ENCODE measurements at places on chromosomes 2 and 18.

- no peak for DNase-seq
Observed at GRCh38 chr2:219681694-219682300, 54.4 kb downstream of the SLC4A3 start.

GRCh38 chr18:72539901-72540300, 4.2 kb downstream of the CBLN2 start:
- DNase-seq = no peak

- DNase-seq = no peak
Observed at GRCh38 chr2:18276583-18277075, 283.8 kb downstream of the RDH14 start.

DNA sequence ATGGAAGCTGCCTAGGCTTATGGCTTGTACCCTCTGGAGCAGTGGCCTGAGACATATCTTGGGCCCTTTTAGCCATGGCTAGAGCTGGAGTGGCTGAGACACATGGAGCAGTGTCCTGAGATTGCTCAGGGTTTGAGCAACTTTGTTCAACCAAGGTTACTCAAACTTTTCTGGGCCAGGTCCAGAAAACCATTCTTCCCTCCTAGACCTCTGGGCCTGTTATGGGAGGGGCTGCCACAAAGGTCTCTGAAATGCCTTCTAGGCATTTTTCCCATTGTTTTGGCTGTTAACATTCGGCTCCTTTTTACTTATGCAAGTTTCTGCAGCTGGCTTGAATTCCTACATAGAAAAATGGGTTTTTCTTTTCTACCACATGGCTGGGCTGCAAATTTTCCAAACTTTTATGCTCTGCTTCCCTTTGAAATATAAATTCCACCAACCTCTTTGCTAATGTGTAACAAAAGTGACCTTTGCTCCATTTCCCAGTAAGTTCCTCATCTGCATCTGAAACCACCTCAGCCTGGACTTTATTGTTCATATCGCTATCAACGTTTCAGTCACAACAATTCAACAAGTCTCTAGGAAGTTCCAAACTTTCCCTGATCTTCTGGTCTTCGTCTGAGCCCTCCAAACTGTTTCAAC, 84.9 kb upstream of the MAP4K3 start:
- DNase-seq = no peak

DNA sequence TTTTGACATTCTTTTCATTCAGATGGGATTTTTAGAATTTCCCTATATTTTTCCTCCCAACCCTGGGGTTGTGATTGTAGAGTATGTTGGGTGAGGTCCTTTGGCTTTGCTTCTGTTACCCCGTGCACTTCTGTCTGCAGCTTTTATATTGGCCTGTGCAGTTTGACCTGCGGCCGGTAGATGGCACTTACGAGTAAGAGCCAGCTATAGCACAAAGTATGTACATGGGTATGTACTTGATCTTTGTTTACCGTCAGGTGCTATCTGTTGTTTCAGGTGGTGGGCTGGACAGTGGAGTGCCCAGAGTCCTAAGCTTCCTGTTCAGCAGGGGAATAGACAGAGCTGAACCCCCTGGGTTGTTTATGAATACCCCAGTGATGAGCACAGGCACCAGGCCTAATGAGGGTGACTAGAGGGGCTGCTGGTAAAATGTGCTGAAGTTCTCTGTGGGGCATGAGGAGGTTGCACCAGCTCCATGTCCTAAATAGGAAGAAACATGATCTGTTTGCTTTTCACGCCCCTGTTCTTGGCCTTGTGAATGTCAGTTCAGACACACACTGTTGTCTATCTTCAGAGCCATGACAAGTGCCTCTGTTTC, 58.9 kb upstream of the THUMPD2 start:
- DNase-seq = no peak

GRCh38 chr2:30511122-30512083, 64.4 kb downstream of the LCLAT1 start:
- no peak for DNase-seq

DNA sequence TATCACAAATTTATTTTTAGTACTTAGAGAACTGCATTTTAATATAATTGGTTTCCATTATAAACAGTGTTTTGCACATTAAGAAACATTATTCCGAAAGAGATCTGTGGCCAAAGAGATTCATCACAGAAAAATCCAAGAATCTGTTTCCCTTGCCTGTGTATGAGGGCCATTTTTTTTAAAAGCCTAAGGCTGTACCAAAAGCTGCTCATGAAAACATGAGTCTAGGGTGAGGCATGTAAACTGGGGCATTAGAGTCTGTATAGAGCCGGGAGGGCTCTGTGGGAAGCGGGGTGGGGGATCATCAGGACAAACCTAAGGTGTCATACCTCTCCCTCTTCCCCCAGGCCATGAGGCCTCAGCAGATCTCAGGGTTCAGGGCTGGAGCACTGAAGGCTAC, 223.8 kb downstream of the FBXO15 start:
- DNase-seq = no peak

DNA sequence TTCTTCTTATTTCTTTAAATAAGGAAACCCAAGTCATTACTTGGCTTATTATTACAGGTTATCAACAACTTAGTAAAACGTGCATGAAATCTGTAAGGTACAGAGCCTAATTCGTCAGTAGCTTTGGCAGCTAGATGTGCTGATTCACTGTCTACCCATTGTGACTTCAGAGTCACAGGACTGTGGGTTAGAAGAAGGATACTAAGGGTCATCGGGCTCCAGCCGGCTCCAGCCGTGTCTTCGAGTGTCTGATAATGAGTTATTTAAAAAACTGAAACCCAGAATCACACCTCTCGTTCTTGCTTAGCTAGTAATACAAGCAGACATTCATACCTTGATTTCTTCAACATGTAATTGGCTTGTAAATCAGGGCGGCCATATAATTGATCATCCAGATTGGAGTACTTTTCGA, 170.5 kb downstream of the FMNL2 start:
- no peak for DNase-seq

GRCh38 chr2:168312036-168312822, 64.8 kb upstream of the STK39 start:
- no peak for DNase-seq

- DNase-seq = no peak
Observed at GRCh38 chr18:8301427-8302172, 307.6 kb upstream of the RAB12 start.

DNA sequence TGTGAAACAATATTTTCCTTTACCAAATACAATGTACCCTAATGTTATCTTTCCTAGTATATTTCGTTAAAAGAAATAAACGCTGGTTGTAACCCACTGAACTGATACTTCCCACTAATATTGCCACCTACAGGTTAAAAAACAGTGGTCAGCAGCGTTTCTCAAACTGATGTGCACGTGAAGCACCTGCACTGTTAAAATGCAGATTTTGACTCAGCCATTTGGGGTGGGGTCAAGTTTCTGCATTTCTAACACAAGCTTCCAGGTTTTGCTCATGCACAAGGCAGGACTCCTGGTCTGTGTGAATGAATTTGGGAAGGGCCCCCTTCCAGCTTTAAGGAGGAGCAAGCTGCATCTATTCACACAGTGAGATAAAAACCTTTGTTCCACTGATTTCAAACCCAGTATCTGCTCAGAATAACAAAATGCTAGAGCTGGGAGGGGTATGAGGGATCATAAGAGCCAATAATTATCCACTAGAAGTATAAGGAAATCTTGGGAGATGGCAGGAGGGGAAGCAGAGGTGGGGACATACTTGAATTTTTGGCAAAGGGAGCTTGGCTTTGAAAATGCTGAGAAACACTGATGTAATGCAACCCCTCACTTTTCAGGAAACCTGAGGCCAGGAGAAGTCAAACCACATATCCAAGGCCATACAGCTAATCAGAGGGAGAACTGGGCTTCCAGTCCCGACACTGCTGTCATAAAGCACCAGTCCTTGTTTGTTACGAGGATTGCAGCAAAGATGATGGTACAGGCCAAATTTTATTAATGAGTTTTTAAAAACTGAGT, 116.2 kb downstream of the RBMS1 start:
- no peak for DNase-seq

All from left hindlimb (tissue), 1 donor.